ENCODE measurements at places on chromosomes 13 and 19.

GRCh38 chr13:99012539-99012938, 34.7 kb upstream of the DOCK9 start:
- no peak for DNase-seq

DNA sequence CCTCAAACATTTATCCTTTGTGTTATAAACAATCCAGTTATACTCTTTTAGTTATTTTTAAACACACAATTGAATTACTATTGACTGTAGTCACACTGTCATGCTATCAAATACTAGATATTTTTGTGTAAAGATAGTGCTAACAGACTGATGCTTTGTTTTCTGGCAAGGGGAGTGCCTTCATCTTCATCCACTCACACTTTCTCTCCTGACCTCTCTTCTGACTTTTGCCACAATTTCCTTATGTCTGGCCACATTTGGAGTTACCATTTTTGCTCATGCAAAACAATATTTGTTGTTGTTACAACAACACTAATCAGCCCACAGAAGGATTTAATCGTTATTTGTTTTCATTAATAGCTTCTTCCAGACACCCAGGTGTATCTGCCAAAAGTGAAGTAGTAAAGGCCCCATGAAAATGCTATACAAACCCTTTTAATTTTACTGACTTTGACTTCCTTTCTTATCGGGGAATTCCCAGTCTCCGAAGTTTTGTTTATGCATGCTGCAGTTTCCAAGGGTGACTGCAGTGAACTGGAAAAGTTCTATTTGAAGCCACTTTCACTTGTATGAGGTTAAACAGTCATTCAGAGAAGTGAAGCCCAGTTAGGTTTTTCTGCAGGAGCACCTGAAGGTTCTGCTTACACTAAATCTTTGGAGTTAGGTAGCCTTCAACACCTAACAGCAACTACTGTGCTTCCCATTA, 66.1 kb upstream of the FRY start:
- DNase-seq, result no peak

- no peak for DNase-seq
These were observed 73.4 kb upstream of the POMP start for GRCh38 chr13:28585561-28585960.

DNA sequence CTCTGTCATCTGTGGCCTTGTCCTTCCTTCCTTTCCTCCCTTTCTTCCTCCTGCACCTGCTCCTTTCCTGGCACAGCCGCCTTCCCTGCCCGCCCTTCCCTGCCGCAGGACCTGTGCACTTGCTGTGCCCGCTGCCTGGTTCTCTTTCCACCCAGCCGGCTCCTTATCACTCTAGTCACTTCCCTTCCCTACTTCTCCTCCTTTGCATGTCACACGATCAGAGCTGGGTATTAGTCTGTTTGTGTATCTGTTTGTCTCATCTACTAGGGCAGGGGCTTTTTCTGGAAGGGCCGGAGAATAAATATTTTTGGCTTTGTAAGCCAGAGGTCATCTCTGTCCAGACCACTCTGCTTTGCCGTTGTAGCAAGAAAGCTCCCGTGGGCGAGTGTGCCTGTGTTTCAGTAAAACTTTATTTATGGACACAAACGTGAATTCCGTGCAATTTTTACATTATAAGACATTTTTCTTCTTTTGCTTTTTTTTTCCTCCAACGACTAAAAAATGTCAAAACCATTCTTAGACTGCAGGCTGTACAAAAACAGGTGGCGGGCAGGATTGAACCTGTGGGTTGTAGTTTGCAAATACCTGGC, 6.1 kb downstream of the KDM4B start:
- DNase-seq, result no peak

DNA sequence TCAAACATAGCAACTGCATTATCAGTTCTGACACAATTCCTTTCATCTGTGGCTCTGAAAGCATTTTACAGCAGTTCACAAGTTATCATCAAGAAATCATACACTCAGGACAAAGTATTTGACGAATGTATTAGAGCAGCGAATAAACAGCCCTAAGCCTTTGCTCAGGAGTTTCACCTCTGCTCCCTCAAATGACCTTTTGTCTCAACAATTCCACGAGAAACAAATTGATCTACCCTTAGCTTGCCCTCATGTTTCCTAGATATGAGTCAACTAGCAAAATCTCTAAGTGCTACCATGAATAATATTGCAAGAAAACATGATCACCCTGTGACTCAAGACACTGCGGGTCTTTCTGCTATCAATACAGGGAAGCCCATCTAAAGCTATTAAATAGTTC, 396.1 kb downstream of the EFNB2 start:
- no peak for DNase-seq

DNA sequence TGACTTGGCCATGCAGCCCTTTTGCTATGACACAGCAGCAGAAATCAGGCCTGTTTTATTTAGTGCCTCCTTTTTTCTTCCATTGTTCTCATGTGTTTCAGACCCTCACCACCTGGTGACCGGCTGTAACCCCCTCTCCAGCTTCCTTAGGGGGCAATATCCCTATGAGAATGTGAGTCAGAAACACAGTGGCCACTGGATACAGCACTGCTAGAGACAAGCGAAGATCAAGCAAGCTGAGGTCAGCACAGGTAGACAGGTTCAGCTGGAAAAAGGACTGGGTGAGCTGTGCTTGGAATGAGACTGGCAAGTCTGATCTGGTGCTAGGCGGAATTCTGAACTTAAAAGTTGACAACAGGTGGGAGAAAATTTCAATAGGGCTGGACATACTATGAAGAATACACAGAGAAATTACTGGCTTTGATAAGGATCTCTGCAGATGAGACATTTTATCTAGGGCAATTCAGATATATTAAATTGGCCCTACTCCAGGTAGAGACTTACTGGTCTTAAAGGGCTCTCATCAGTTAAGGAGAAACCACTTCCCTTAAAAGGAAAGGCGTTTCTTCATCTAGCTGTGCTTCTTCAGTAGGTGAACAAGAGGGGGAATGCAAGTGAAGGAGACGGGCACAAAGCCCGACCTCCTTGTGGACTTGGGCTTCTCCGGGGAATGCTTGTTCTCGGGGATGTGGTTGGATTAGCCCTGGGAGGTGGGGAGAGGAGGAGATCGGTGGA, 83.3 kb downstream of the ERCC5 start:
- no peak for DNase-seq

DNA sequence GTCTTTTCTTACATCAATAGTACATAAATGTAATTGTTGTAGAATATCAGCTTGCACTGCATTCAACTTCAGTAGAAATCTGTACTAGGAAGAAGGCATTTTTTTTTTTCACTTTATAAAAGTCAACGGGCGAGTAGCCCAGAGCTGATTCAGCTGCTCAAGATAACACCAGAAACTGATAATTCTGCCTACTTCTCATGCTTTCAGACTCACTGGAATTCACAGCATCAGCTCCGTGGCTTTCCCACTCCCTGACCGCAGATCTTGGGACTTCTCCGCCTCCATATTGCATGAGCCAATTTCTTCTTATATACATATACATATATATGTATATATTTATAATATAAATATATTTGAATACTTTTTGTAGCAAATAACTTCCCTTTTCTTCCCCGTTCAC, 263.1 kb upstream of the RXFP2 start:
- no peak for DNase-seq

GRCh38 chr13:108566413-108567170, 62.8 kb upstream of the MYO16 start:
- DNase-seq, result no peak

DNA sequence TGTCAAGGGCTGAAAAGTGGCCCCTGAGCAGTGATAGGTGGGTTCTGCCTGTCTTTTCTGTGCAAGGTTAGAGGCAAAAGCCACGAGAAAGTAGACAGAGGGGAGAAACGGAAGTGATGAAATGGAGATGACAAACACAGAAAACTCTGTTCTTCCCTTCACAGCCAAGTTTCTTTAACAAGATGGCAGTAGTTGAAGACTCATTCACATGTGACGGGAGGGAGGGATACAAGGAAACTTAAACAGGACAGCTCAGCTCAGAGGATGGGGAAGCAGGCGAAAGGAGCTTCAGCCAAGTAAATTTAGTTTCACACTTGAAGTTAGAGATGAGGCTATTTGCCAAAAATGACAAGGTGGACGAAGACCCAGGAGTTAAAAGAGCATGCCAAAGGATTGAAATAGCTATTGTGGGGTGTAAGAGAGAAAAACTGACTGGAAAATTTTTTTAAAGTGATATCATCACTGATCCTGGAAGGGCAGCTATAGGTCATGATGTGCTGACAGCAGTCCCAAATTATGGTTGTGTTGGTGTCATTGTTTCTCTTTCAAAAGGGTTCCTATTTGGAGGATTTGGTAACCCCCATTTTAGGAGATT, 347.9 kb downstream of the EFNB2 start:
- DNase-seq, result no peak

DNA sequence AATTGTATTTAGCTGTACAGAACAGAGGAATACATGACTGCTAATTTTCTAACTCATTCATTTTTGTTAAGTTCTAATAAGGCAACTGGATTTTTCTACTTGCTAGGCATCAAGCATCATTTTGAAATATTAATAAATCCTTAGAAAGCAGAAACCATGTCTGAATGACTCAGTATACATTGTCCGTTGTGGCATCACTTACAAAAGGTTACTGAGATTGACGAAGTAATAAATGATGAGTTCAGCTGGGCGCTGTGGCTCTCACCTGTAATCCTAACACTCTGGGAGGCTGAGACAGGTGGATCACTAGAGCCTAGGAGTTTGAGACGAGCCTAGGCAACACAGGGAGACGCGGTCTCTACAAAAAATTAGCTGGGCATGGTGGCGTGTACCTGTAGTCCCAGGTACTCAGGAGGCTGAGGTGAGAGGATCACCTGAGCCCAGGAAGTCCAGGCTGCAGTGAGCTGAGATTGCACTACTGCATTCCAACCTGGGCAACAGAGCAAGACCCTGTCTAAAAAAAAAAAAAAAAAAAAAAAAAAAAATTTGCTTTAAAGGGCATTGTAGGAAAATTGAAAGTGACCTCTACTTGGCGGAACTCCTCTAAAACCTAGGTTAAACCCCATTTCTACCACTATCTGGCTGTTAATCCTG, 36.6 kb downstream of the LHFPL6 start:
- DNase-seq, result no peak

DNA sequence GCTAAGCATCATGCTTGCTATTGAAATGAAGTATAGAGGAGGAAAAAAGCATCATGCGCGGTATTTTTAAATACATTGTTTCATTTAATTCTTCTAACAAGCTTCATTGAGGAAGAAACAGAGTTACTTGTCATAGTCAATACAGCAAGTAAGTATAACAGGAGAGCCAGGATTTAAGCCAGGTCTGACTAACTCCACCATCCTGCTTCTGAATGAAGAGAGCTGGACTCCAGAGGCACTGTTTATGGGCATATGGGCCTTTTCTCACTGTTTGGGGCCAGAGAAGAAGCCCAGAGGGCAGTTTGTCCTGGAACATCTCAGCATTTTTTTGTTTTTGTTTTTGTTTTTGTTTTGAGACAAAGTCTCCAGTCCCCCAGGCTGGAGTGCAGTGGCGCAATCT, 7.9 kb downstream of the SAMD4B start:
- no peak for DNase-seq

DNA sequence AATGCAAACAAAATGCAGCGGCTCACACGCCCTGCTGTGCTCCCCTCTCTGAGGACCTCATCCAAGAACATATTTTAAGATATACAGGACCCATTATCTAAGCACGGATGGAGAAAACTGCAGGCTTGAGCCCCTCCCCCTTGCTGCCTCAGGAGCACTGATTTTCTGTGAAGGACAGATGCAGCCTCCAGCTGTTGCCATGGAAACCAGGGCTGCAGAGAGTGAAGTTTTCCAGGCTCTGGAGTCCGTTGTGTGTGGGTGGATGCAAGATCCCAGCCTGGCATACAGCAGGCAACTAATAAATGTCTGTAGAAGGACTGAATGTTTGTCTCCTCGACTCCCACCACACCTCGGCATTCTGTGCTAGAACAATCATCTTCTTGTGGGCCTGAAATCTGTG, 105.6 kb upstream of the PEG3 start:
- no peak for DNase-seq

DNA sequence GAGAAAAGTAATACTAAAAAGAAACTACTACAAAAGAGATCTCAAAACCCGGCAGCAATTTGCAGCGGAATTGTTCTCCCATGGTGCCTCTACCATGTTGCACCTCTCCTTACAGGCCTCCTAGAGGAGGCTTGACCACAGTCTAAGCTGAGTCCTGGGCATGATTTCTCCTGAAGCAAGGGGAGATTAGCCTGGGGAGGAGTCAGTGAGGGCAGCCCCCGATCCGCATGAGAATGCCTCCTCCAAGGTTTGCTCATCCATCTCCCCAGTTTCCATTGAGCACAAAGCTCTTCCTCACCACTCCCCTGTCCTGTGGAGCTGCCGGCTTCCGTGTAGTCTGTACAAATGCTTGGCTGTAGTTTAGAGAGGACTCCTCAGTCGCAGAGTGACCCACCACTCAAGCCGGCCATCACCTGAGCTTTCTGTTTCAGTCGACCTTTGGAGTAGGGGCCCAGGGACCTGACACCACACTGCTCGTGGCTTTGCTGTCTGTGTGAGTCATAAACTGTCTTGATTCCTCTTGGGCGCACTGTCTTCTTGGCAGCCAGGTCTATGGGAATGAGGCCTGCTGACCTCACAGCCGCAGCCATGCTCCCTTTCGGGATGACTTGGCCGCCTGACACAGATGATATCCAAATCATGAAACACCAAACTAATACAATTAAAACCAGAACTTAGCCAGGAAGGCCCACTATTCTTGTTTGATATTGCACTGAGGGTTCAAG, 72.3 kb downstream of the C1QTNF9 start:
- no peak for DNase-seq

DNA sequence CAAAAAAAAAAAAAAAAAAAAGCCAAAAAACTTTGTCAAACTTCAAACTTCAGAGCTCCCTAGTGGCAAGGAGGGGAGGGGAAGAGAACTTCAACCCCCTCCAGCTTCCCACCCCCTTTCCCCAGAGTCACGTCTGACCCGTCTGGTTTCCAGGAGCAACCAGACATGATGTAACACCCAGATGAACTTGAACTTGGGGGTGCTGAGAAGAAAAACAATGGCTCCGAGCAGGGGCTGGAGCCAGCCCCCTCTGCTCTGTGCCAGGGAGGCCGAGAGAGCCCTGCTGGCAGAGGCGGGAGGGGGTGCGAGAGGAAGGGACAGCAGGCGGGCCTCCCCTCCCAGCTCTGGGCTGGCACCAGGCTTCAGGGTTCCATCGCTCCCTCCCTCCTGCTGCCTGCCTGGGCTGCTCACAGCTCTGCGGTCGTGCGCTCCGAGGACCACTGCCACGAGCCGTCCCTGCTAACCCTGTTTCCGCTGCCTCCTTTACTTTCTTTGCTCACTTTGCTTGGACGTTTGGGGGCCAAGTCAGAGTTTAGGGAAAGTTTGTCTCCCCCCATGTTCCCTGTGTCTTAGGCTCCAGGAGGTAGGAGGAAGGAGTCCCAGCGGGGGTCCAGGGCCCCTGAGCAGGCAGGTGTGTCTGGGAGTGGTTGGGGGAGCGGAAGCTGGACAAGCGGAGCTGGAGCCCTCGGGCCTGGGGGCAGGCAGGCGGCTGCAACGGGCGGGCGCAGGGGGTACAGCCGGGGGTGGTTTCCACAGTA, 11.1 kb downstream of the LYL1 start:
- DNase-seq, result no peak

DNA sequence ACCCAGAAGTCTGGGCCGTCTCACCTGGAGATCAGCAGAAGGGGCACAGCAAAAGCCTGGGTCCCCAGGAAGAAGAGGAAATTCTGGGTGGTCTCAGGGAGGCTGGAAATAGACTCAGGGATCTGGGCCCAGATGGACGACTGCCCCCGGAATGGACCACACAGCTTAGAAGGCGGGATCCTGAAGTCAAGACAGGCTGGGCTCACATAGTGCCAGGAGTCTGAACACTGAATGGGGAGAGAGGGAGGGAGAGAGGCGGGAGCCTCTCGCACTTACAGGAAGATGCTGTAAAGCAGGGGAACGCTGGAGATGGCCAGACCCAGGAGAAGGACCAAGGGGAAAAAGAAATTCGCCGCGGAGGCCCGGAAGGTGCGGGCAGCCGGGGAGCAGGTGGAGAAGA, 1.3 kb upstream of the LENG1 start:
- DNase-seq, result no peak

GRCh38 chr13:59343993-59344822, 819.5 kb downstream of the DIAPH3 start:
- no peak for DNase-seq

All from activated naive CD4-positive, alpha-beta T cell (primary cell).